ENCODE measurements at places on chromosomes 7 and 10.

- no peak for DNase-seq
Observed at GRCh38 chr7:104153287-104153686, 54.5 kb downstream of the ORC5 start.

GRCh38 chr10:74765465-74765975 lies 60.9 kb upstream of the KAT6B start:
- no peak for DNase-seq

- no peak for DNase-seq
Observed at GRCh38 chr7:24942226-24942625, 37.8 kb downstream of the OSBPL3 start.

GRCh38 chr7:73881352-73882046 lies 20.5 kb downstream of the TMEM270 start:
- DNase-seq, result no peak

GRCh38 chr10:14860791-14861190 lies 17.9 kb upstream of the SUV39H2 start:
- no peak for DNase-seq

DNA sequence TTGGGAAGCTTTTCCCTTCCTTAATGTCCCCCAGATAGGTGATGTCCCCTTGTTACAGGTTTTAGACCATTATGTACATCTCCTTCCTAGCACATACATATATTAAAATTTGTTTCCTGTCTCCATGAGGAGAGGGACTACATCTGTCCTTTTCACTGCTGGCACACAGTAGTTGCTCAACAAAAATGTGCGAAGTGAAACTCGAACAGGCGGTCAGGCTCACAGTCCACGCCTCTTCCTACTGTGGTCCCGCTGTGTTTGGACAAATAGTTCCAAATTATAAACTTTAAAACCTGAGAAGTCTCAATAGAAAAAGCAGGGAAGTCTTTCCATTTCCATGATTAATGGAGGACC lies 1.2 kb upstream of the HHEX start:
- DNase-seq, result no peak
